ENCODE measurements at places on chromosomes 13 and 19. TPM values are rescaled to one million over a fixed set of nuclear protein-coding genes. Genes with fewer than 3 reads are reported as not detected.

The PCDH20 gene
- 0.04 TPM for polyA plus RNA-seq

The POLD1 gene
- 45.5 TPM for polyA plus RNA-seq

The THSD8 gene
- 1.3 TPM for polyA plus RNA-seq

The ZNF888 gene
- polyA plus RNA-seq = 5.8 TPM

The PTPRH gene
- 8.0 TPM for polyA plus RNA-seq

The MADCAM1 gene
- 7.5 TPM for polyA plus RNA-seq

The NDUFA11 gene
- polyA plus RNA-seq = 209 TPM

The DACT3 gene
- 0.89 TPM for polyA plus RNA-seq

DNA sequence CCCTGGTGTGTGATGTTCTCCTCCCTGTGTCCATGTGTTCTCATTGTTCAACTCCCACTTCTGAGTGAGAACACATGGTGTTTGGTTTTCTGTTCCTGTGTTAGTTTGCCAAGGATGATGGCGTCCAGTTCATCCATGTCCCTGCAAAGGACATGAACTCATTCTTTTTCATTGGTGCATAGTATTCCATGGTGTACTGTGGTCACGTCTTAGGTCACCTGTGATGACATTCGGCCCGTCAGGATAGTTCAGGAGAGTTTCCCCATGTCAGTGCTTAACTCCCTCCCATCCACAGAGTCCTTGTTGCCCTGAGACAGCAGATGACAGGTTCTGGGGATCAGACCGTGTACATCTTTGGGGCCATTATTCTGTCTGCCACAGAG, 8.6 kb downstream of the ZNF444 start:
- no peak overlapping the region for H3K27ac ChIP-seq
- no peaks in the 10 kb centered on the region for H3K36me3 ChIP-seq
- no peak overlapping the region for H3K4me3 ChIP-seq
- H3K4me1 ChIP-seq = peaks cover 35% of the 10 kb centered on the region

GRCh38 chr13:113430378-113431110, 22.7 kb downstream of the ADPRHL1 start:
- H3K4me3 ChIP-seq = no peak overlapping the region
- no peak overlapping the region for H3K27ac ChIP-seq
- no peaks in the 10 kb centered on the region for H3K36me3 ChIP-seq
- H3K27me3 ChIP-seq = no peaks in the 10 kb centered on the region

- no peaks in the 10 kb centered on the region for H3K27me3 ChIP-seq
- DNase-seq = no peak
- peaks cover 14% of the 10 kb centered on the region for H3K4me1 ChIP-seq
Measured at GRCh38 chr19:34171539-34171876, 796 bp upstream of the LSM14A start.

DNA sequence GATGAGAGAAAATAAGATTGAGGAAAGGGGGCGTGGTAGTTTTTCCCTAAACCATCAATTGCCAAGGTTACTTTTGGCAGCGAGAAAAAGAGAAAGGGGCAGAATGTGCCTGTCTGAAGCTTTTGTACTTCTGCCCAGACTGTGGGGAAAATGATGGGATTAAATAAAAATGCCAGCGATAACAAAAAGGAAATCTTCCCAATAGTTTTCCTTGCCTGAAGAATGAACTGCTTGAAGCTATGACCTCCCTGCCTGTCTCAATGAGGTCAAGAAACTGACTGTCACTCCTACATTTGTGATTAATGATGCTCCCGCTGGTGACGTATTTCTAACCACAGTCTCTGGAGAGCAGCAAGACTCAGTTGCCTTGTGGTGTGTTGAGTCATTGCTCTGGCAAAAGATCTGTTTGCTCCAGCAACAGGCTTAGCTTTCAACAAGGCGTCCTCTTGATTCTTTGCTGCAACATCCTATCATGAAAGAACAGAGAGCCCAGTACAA, 1051.5 kb downstream of the DIAPH3 start:
- H3K27ac ChIP-seq = no peak overlapping the region
- H3K27me3 ChIP-seq = no peaks in the 10 kb centered on the region
- DNase-seq = no peak
- H3K4me1 ChIP-seq = no peaks in the 10 kb centered on the region
- no peaks in the 10 kb centered on the region for H3K36me3 ChIP-seq
- no peak overlapping the region for H3K4me3 ChIP-seq

DNA sequence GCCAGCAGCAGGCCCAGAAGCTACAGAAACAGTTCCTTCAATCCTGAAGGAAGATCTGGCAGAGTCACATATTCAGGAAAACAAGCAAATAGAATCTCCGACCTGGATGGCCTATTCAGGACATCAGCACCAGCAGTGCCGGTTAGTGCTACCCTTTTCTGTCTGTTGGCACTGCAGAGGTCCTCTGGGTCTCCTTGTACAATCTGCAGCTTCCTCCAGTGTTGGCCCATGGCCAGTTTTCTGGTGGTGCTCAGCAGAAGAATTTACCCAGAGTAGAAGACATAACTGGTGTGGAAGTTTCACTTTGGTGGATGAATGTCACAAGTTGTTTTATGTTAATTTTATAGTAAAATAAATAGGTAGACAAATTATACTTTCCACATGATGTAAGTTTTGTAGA, 498.1 kb downstream of the COG6 start:
- no peak for DNase-seq
- H3K4me1 ChIP-seq = no peaks in the 10 kb centered on the region

DNA sequence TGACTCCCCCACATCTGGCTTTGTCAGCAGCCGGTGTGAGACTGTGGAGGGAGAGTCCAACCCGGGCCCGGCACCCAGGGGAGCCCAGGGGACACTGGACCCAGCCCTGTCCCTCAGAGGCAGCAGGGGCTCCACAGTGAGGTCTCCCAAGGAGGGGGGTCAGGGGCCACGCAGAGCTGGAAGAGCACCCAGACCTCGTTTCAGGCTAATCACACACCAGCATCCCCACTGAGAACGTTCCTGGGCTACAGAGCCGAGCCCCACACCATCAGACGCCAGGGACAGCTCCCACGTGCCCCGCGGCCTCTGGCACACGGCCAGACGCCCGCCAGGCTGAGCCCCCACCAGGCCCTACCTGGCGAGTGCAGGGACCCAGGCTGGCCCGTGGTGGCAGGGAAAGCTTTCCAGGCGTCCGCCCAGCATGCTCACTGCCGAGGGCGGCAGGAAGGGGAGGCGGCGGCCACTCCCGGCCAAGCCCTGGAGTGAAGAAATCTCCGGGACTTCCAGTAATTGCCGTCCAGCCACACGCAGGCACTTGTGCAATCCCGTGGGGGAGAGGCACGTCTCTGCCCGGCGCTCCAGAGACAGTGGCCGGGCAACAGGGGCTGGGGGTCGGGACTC, 19.2 kb downstream of the SBNO2 start:
- H3K27ac ChIP-seq = peak overlapping the region; percentile 65
- H3K36me3 ChIP-seq = no peaks in the 10 kb centered on the region
- peak; percentile 82 for DNase-seq

DNA sequence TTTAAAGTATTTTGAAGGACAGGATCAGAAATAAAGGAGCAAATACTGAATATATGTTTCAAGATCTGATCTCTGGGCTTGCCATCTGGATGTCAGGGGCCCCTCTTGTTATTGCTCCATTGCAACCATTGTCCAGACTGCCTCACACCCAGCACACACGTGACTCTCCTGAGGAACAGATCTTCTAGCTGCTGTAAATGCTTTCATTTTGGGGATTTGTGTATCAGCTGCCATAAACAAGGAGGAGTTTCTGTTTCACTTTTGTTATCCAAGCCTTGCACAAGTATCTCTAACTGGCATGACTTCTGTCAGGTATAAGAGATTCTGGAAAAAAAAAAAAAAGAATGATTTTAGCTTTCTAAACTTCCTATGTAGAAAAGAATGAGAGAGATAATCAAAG, 1624.1 kb upstream of the PRR20A start:
- no peak for DNase-seq
- no peaks in the 10 kb centered on the region for H3K36me3 ChIP-seq
- no peak overlapping the region for H3K27ac ChIP-seq

DNA sequence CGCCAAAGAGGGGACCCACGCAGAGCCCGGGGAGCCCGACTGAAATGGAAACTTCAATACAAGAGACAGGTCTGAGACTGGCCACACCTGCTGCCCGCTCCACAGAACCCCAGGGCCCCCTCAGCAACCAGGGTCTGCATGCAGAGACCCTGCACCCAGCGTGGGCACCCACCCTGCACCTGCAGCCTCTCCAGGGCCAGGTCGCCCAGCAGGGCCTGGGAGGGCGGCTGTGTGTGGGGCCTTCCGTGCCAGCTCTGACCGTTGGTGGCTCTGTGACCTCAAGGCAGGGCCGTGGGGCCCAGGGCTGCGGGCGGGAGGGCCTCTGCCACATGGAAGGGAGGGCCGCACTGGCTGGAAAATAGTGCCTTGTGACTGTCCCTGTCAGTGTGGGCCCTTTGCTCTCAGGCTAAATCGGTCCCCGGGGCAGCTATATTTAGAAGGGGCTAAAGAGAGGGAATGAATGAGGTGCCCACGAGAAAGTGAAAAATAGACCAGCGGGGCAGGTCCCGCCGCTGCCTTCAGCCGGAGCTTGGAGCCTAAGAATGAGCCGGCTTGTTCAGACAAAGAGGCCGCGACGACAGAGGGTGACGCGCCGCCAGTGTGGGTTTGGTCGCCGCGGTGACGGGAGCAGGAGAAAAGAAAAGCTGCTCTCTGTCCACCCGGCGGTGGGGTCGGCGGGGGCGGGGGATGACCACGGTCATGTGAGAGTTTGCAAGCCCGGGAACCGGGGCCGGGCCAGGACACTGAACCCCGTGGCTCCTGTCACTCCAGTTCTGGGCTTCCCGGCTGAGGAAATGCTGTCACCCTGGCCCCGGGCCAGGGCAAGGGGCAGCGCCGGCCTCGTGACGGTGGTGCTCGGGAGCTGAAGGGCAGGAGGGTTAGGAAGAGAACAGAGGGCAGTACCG, 70.5 kb downstream of the GADD45B start:
- no peak overlapping the region for H3K4me3 ChIP-seq
- no peak overlapping the region for H3K27ac ChIP-seq
- no peaks in the 10 kb centered on the region for H3K36me3 ChIP-seq
- no peak for DNase-seq

GRCh38 chr19:11375143-11375948, 880 bp downstream of the SWSAP1 start:
- H3K36me3 ChIP-seq = no peaks in the 10 kb centered on the region
- peak overlapping the region; percentile 59 for H3K27ac ChIP-seq
- DNase-seq = peak; percentile 62
- peaks cover 4% of the 10 kb centered on the region for H3K4me1 ChIP-seq
- peak overlapping the region; percentile 13 for H3K4me3 ChIP-seq
- no peaks in the 10 kb centered on the region for H3K27me3 ChIP-seq

- H3K4me1 ChIP-seq = no peaks in the 10 kb centered on the region
- H3K4me3 ChIP-seq = no peak overlapping the region
- H3K27ac ChIP-seq = no peak overlapping the region
Measured at GRCh38 chr13:46232281-46232680, 20.6 kb downstream of the LRRC63 start.

DNA sequence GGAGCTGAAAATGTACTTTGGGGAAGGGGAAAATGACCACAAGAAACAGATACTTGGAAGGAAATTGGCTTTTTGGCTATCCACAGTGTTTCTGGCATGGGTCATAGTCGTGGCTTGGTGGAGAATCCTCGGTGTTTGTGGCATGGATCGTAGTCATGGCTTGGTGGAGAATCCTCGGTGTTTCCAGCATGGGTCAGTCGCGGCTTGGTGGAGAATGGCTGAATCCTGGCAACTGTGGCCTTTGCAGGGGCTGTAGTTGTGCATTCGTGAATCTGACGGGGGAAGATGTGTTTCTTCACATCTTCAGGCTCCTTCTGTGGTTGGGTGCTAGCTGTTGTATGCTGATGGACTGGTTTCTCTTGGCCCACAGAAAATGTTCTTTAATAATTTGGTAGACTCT, 61.7 kb upstream of the MCF2L start:
- H3K27ac ChIP-seq = no peak overlapping the region
- no peak for DNase-seq
- H3K4me3 ChIP-seq = no peak overlapping the region
- no peaks in the 10 kb centered on the region for H3K27me3 ChIP-seq
- no peaks in the 10 kb centered on the region for H3K36me3 ChIP-seq
- H3K4me1 ChIP-seq = no peaks in the 10 kb centered on the region

DNA sequence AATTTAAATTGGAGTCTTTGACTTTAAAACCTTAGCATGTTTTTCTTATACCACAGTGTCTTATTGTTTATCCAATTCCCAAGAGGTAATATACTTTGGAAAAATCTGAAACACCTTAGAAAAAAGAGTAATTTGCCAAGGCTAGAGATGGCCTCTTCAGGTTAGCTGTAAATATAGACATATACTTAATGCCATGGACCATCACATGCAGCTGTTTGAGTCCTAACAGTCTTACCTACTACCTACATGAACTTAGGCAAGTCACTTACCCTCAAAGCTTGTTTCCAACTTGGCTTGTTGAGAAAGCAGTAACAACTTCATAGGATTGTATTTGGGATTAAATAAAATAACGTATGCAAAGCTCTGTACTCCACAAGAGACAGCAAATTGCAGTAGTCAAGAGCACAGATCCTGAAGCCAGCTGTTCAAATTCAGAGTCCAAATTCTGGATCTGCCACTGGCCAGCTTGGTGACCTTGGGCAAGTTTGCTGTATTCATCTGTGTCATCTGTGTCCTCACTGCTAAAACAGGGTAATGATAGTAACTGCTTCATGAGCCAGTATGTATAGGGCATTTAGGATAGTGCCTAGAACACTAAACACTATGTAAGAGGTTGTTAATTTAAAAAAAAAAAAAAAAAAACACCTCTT, 13.2 kb upstream of the SPART start:
- H3K4me1 ChIP-seq = no peaks in the 10 kb centered on the region
- H3K4me3 ChIP-seq = no peak overlapping the region
- no peak overlapping the region for H3K27ac ChIP-seq
- no peak for DNase-seq
- no peaks in the 10 kb centered on the region for H3K27me3 ChIP-seq
- no peaks in the 10 kb centered on the region for H3K36me3 ChIP-seq

- peak; percentile 38 for DNase-seq
- H3K27ac ChIP-seq = no peak overlapping the region
- no peaks in the 10 kb centered on the region for H3K4me1 ChIP-seq
- H3K36me3 ChIP-seq = no peaks in the 10 kb centered on the region
- H3K27me3 ChIP-seq = no peaks in the 10 kb centered on the region
Measured at GRCh38 chr19:33444562-33445441, 71.3 kb downstream of the CEBPG start.

DNA sequence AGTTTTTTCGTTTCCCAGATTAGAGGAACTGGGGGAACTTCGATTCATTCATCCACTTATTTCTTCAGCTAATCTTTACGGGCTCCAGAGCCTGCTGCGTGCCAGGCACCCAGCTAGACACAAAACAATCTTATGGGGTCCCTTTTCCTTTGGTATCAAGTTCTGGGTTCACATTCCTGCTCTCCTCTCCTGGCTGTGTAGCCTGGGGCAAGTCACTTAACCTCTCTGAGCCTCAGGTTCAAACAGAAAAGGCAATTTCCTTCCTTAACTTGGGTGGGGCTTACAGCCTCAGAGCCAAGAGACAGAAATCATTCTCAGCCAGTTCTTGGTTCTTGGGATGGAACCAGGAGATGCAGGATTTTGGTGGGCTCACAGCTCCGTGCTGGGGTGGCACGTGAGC, 5.9 kb downstream of the SHD start:
- no peak for DNase-seq
- H3K4me1 ChIP-seq = no peaks in the 10 kb centered on the region
- no peaks in the 10 kb centered on the region for H3K27me3 ChIP-seq

- no peaks in the 10 kb centered on the region for H3K27me3 ChIP-seq
- H3K4me3 ChIP-seq = no peak overlapping the region
- DNase-seq = no peak
- no peaks in the 10 kb centered on the region for H3K4me1 ChIP-seq
- peaks cover 7% of the 10 kb centered on the region for H3K36me3 ChIP-seq
- H3K27ac ChIP-seq = no peak overlapping the region
Measured at GRCh38 chr19:46776927-46777911, 11.2 kb downstream of the SLC1A5 start.

All from pancreas (tissue), 10 donors.